Tibial artery (tissue), 4 donors: ENCODE measurements at places on chromosomes 7 and 10.

GRCh38 chr7:158726277-158726807 lies 21.7 kb upstream of the NCAPG2 start:
- no peak for DNase-seq

DNA sequence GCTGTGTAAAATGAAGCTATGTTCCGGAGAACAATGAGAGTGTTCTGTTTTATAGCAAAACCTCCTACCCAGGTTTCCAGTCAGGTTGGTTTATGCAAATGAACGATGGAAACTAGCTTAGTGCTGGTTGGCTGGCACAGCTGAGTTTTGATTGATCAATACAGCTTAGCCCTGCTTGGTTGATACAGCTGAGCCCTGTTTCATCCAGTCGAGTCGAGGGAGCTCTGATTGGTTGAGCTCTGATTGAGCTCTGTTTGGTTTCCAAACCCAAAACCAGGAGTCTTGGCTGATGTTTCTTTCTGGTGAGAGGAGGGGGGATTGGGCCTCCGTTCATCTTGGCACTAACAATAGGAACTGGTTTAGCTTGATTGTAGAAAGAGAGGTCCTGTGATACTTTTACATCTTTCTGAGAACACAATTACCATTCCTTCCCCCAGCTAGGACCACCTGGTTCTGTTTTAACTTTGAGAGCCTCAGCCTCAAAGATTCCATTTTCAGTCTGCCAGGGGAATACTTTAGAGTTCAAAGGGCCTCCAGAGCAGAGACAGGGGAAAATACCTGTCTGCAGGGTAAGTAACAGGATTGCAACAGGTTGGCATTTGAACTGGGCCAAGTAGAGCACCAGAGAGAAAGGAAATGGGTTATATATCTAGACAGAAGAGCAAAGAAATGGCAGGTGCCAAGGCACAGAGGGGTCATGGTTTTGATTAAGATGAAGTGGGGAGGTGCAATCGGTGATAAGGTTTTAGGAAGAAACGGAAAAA lies 210.9 kb downstream of the GRM8 start:
- DNase-seq, result no peak

DNA sequence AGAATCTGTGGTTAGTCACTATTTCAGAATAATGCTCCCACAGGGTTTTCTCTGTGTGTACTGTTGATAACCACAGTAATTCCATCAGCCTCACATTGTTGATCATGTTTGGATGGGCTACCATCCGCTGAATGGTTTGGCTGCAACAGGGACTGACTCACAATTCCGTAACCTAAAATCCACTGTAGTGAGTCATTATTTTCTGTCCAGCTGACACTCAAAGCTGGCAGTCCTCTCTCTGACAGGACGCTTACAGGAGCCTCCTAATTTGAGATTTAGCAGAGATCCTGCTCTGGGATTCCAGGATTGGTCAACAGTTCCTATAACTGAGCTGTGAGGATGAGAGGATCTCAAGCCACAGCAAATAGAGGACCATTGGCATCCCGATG lies 32.7 kb downstream of the VWA2 start:
- DNase-seq, result peak; percentile 74

GRCh38 chr10:121494296-121494695 lies 103.9 kb downstream of the FGFR2 start:
- DNase-seq, result no peak

GRCh38 chr10:131320860-131321604 lies 9.5 kb upstream of the TCERG1L start:
- no peak for DNase-seq

DNA sequence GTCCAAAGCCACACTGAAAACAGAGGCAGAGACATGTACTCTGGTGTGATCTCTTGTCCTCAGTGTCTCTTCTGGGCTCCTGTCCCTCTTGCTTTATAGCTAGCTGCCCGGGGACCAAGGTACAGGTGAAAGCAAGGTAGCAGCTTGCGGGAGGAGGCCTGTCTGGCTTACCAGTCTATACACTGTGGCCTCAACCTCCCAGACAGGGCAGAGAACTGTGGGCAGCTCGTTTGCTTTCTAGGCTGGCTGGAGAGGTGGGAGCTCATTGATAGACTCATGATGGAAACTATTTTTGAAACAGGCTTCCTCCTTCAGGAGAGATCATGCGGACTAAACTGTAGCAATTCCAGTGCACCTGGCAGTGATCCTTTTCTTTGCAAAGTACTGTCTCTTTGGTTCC lies 4.6 kb downstream of the CYREN start:
- no peak for DNase-seq

- DNase-seq, result no peak
Measured at GRCh38 chr10:4883079-4883739, 57.2 kb downstream of the AKR1E2 start.

GRCh38 chr10:77563638-77564270 lies 73.9 kb downstream of the KCNMA1 start:
- DNase-seq, result no peak

GRCh38 chr7:117582219-117582704 lies 102.4 kb downstream of the CFTR start:
- DNase-seq, result peak; percentile 76

DNA sequence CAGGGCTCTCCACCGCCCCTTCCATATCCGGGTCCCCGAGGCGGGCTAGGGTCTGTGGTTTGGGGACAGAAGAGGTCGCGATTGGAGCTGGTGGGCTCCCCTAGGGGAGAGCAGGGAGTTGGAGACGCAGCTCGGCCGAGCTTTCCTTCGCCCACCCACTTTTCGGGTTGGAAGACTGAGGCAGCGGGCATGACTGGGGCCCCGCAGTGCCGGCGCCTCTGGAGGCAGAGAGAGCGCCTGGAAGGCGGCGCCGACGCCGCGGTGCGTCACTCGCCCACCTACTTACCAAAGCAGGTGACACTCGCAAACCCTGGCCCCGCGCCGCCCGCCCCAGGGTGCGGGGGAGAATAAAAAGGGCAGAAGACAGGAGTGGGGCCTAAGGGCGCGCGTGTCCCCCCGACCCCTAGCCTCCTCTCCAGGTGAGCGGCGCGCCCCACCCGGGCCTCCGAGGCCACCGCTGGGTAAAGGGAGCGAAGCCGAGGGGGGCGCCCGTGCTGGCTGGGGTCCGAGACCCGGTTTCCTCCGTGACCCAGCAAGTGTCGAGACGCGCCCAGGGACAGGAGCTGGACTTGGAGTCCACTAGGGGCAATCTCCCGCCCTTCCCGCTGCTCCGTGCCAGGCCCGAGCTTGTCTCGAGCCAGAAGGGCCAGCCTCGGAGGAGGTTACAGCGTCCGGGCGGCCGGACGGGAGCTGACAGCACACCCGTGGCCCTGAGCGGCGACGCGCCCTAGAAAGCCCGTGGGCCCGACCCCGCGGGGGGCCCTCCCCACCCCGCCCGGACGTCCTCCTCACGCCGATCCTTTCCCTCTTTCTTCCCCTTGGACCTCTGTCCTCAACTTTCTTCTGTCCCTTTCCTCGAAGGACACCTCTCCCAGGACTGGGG lies 34.4 kb upstream of the GRID1 start:
- peak; percentile 45 for DNase-seq

GRCh38 chr7:9921326-9921725 lies 1052.3 kb upstream of the PHF14 start:
- DNase-seq, result no peak
